ENCODE measurements at places on chromosomes 7 and 10.

GRCh38 chr7:36599645-36600313 is 124.5 kb downstream of the AOAH start:
- no peak for DNase-seq

DNA sequence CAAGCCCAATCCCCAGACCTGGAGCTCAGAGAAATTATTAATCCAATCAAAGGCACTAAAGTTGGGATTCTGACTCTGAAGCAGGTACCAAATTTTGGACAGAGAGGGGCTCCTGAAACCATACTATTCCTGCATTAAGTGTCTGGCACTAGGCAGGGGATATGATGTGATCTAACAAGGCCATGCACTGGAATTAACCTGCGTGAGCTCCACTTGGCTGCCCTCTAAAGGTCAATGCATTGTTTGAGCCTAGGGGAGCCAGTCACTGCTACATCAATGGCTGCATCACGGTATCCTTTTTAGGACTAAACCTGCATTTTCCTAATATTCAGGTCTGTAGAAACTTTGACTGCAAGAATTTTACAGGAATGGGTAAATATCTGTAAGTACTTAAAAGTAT is 42.1 kb downstream of the ST8SIA6 start:
- DNase-seq = no peak

GRCh38 chr10:99809931-99810615 is 27.6 kb downstream of the ABCC2 start:
- no peak for DNase-seq

- DNase-seq = no peak
Observed at GRCh38 chr10:129288999-129289584, 177.9 kb upstream of the MGMT start.

- DNase-seq = no peak
Observed at GRCh38 chr10:87615856-87616255, 43.8 kb upstream of the PAPSS2 start.

GRCh38 chr10:91190388-91190870 is 30.0 kb upstream of the PCGF5 start:
- no peak for DNase-seq

DNA sequence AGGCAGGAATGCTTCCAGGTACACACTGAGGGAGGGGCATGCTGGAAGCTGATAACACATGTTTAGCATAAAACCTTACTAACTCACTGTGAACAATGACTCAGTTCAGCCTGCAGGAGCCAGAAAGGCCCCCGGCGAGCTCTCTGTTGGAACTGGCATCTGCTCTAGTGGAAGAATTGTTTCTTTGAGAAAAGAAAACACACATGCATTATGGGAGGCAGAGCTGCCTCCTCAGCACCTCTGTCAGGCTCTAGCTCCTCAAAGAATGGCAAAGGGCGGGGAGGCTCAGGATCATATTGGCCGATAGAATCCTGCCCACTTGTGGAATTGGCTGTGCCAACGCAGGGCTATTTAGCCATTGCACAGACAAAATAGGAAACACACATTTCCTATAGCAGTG is 338.3 kb downstream of the CXCL12 start:
- DNase-seq = no peak

DNA sequence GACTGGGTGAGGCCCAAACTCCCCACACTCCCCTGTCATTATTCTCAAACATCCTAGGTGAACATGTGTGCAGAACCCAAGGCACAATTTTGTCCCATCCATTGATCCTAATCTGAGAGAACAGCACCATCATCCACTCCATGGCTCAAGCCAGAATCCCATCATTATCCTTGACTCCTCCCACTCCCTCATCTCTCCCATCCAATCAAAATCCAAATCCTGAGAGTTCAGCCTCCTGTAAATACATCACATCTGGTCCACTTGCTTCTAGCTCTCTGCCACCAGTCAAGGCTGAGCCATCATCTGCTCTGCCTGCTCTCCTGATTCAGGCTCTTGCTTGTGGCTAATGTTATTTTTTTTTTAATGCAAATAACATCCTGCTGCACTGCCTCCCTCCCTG is 75.9 kb upstream of the SLF2 start:
- DNase-seq = no peak

GRCh38 chr10:11595395-11595692 is 16.1 kb downstream of the USP6NL start:
- DNase-seq = no peak

DNA sequence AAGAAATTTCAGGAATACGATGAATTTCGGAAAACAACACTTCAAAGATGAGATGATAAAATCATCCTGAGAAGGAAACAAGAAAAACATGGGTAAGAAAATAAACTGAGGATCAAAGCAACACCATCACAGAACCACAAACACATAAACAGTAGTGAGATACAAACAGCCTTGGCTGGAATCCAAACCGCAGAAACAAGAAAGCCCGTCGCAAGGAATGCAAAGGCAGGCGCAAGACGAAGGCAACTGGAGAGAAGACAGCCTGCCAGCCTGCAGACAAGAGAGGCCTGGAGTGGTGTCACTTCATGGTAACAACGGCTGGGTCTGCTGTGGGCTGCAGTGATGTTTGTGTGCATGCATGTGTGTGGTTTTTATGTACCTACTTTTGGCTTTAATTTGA is 61.8 kb upstream of the DRGX start:
- no peak for DNase-seq

DNA sequence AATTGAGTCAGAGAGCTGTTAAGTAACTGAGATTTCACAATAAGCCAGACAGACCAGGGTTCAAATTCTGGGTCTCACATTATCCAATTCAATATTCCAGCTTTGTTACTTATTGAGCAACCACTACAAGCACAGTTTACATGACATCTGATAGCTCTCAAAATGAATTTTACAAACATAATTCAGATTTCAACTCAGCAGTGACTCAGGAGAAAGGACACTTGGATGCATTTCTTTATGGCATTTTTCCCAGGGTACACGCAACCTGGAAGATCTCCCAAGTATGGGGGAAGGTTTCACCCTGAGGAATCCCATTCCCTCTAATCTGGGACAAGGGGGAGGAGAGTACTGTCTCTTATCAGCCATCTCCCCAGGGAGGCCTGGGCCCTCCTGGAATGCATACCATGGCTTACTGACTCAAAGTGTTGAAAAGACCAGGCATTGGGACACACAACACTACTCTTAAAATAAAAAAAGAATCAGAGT is 102.4 kb downstream of the CFTR start:
- no peak for DNase-seq

DNA sequence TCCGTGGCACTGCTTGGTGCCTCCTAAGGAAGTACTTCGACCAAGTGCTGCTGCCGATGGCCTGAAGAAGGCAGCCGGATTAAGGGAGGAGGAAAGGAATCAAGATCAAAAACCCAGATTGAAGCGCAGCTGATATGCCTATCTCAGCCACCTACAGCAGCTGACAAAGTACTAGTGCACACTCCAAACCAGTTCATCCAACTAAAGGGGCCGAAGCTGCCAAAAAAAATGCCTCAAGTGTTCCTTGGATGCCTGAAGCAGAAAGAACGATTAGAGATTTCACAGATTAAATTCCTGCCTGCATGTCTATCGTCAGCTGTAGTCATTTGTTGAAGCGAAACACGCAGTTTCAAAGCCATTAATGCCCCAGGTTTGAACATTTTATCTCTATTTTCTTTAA is 65.7 kb downstream of the TNRC18 start:
- no peak for DNase-seq

- DNase-seq = no peak
Observed at GRCh38 chr7:47389923-47390630, 191.8 kb downstream of the TNS3 start.

DNA sequence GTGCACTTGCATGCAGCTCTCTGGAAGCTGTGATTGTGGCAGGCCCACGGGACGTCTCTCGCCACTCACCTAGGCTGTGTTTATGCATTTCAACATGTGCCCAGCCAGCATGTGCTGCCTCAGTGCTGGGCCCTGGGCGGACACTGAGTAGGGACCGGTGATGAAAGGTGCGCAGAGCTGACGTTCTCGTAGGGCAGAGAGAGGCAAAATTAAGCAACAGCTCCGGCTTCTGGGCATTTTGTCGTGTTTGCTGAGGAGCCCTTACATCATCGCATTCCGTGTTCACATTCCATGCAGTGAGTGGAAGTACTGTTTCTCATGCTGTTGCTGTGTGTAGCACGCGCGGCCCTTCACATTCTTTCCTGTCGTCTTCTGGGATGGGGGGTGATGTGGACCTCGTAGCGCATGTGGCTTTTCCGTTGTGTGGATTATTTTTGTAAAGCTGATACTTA is 50.5 kb downstream of the PRF1 start:
- no peak for DNase-seq
